ENCODE measurements at places on chromosomes 2 and 18. TPM values are rescaled to one million over a fixed set of nuclear protein-coding genes. Genes with fewer than 3 reads are reported as not detected.

The YES1 gene
- total RNA-seq: 69.4 TPM

The COMMD1 gene
- total RNA-seq: 24.5 TPM

The RSAD2 gene
- total RNA-seq: not detected

The CIB4 gene
- total RNA-seq: not detected

- no peak for DNase-seq
Measured at GRCh38 chr2:64232266-64232665, 88.0 kb upstream of the PELI1 start.

DNA sequence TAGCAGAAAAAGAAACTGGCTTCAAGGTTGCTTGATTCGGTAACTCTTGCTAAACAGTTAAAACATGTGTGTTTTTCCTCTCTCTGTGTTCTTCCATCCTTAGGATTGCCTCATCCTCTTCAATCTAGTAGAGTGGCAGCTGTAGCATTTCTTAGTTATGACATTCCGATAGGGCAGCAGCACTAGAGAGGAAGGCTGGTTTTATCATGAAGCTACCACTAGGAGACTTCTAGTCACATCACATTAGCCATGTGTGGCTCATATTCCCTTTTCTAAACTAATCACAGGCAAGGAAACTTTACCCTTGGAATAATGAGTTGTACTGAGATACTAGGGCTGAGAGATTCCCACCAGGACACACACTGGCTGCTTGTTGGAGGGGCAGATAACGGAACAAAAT lies 187.6 kb downstream of the DOK6 start:
- peak; percentile 8 for DNase-seq

GRCh38 chr2:240906911-240907590 lies 915 bp downstream of the CROCC2 start:
- DNase-seq: no peak

DNA sequence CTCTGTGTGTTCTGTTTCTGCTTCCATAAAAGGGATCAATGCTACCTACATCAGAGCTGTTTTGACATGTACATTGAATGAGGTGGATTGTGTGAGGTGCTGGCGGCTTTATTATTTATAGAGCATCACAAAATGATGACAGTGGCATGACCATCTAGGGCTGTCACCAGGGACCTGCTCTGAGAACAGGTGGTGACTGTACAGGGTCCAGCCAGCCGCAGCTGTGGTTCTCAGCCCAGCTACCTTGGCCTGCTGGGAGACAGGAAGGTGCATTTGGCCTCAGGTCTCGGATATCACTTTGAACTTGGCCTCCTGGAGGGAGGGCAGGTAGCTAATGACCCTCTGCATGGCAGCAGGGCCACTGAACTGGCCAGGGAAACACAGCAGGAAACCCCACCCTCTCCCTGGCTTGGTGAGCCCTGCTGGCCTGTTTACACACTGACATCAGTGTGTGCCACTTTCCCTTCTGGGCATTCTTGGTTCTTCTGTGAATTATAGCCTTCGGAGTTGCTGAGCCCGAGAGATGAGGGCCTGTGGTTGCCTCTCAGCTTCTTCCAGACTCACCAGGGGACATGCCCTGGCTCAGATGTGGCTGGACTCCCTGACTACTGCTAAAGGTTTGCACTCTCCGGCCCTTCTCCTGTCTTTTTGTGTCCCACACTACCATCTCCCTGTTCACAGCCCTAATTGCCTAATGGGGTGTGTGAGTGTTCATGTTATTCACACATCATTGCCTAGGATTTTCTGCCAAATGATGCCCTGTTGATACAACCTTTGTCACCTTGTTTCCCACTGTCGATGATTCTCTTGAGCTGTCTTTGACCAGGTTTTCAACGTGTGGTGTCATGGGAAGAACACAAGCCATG lies 109.2 kb upstream of the RAB12 start:
- DNase-seq: no peak

- peak; percentile 91 for DNase-seq
Measured at GRCh38 chr2:190649035-190649797, at the start of gene NAB1. NAB1 (plus strand) TSS chr2:190649083; CDS start chr2:190659177, 10,094 bp downstream.

GRCh38 chr18:61413396-61413795 lies 80.2 kb downstream of the CDH20 start:
- no peak for DNase-seq
